CD8-positive, alpha-beta memory T cell (primary cell): ENCODE measurements at places on chromosomes 3 and 15. TPM values are rescaled to one million over a fixed set of nuclear protein-coding genes. Genes with fewer than 3 reads are reported as not detected.

GRCh38 chr3:44510000-44510368 is 32.5 kb upstream of the ZNF445 start:
- DNase-seq: no peak

GRCh38 chr15:91151781-91152563 is 51.9 kb downstream of the SV2B start:
- DNase-seq: no peak

- DNase-seq: no peak
Observed at GRCh38 chr3:98199020-98199419, 32.5 kb downstream of the OR5H15 start.

GRCh38 chr15:65038836-65039235 is 6.4 kb upstream of the SLC51B start:
- no peak for DNase-seq

Gene GOLGA8H
- not detected for total RNA-seq
